ENCODE measurements at places on chromosomes 4 and X. TPM values are rescaled to one million over a fixed set of nuclear protein-coding genes. Genes with fewer than 3 reads are reported as not detected.

DNA sequence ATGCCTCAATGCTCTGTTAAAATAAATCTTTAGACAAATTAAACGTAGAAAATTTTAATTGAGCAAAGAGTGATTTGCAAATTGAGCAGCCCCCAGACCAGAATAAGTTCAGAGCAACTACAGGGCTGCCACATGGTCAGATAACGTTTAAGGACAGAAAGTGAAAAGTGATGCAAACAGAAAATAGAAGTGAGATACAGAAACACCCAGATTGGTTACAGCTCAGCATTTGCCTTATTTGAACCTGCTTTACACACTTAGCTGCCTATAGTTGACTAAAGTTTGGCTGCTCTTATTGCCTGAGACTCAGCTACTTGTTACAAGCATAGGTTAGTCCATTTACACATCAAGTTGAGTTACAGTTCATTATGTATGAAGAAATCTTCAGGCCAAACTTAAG lies 1800.8 kb upstream of the PCDH10 start:
- no peak for DNase-seq

GRCh38 chrX:130799393-130799792 lies 103.6 kb downstream of the ENOX2 start:
- no peak for DNase-seq

DNA sequence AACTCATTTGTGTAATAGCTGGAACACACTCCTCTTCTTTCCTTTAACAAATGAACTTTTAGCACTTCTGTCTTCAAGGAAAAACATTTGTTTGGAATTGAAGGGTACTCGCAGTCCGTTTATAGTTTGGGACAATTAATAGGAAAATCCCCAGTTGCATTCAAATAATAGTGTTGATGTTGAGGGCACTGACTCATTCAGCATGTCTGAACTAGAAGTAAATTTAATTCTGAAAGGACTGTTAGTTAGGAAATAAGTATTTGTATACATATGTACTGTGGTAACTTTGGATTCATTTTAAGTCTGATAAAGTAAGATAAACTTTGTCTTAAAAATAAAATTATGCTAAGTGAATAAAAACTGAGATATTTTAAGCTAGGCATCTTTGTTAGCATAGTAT lies 27.2 kb downstream of the FAM199X start:
- no peak for DNase-seq

- DNase-seq = no peak
These were observed 32.7 kb downstream of the NEXMIF start for GRCh38 chrX:74892561-74892960.

GRCh38 chr4:8765631-8766590 lies 105.7 kb downstream of the HMX1 start:
- peak; percentile 48 for DNase-seq

GRCh38 chr4:78099058-78099457 lies 41.9 kb downstream of the FRAS1 start:
- DNase-seq = no peak

GRCh38 chrX:133981924-133982323 lies 3.5 kb downstream of the GPC3 start:
- peak; percentile 10 for DNase-seq

DNA sequence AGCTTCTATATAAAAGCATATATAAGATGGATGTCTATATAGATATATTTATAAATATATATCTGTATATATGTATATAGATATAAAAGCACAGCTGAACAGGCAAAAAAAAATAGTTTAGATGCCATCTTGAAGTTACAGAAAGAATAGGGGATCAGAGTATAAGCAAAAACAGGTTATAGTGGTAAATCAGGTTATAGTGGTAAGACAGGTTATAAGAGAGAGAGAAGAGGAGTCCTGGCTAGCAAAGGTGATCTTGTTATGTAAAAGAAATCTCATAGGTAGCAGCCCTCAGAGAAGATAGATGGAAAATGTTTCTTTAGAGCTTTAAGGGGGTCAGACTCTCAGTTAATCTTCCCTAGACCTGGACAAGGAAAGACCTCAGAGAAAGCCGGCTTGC lies 1263.1 kb downstream of the PCDH7 start:
- no peak for DNase-seq

GRCh38 chr4:114754616-114755015 lies 156.0 kb downstream of the UGT8 start:
- no peak for DNase-seq

Gene PPP2R3B
- total RNA-seq = 63.1 TPM

Gene HERC5
- 7.6 TPM for total RNA-seq

Gene BBS12
- 2.3 TPM for total RNA-seq

Gene PHEX
- total RNA-seq = 0.04 TPM
